Activated CD8-positive, alpha-beta memory T cell treated with anti-CD3 and anti-CD28 coated beads, Interleukin-2, amount 50 U/mL, for 48 hours (primary cell): ENCODE measurements at places on chromosomes 4 and X.

DNA sequence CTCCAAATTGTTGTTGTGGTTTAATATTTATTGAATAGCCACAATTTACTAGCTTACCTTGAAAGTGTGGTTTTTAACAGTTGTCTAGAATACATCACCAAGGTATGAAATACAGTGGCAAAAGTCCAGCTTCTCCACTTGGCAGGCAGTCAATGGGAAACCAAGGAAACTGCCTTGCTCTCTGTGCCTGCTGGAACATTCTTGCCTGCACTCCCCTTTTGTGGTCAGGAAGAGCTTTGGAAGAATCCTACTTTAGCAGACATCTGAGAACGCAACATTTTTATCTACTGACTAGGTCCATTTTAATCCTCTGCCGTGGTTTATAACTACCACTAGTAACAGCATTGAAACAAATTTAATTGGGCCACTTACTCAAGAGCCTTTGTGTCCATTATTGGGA, 64.5 kb downstream of the TENM3 start:
- no peak for DNase-seq

DNA sequence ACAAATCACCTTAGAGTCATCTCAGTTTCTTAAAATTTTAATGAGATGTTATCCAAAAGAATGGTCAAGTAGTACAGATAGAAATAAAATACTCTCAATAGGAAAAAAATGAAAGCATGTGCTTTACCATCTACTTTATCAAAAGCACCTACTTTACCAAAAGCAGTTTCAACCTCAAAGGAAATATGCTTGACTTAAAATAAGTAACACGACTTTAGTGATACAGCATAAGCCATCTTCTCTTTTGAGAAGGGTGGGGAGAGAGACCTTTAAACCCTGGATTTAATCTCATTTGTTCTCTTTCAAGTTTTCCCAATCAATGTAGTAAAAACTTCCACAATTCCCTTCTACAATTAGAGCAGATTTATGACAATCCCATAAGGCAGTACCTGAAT, 26.5 kb downstream of the OTUD4 start:
- no peak for DNase-seq

- peak; percentile 59 for DNase-seq
Measured at GRCh38 chrX:54808109-54808604, 612 bp downstream of the MAGED2 start.

GRCh38 chr4:153013202-153013977, 77.3 kb downstream of the FHDC1 start:
- DNase-seq: no peak

- DNase-seq: no peak
Measured at GRCh38 chrX:5388087-5388486, 840.6 kb downstream of the NLGN4X start.

- no peak for DNase-seq
Measured at GRCh38 chr4:15891312-15891711, 47.2 kb downstream of the FGFBP1 start.

DNA sequence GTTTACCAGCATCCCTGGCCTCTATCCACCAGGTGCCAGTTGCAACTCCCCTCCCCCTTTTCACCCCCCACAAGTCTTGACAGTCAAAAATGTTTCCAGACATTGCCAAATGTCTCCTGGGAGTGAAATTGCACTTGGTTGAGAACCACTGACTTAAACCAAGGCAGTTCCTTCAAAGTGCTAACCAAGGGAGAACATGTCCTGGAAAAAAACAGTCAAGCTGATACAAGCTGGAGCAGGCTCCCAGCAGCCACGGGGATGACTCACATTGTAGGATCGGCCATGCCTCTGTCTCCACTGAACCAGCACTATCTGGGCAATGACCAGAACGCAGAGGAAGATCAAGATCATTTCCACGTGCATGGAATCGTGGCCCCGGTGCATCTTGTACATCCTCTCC, 11.4 kb downstream of the RNF175 start:
- no peak for DNase-seq

- no peak for DNase-seq
Measured at GRCh38 chrX:40304115-40304514, 206.4 kb upstream of the BCOR start.

DNA sequence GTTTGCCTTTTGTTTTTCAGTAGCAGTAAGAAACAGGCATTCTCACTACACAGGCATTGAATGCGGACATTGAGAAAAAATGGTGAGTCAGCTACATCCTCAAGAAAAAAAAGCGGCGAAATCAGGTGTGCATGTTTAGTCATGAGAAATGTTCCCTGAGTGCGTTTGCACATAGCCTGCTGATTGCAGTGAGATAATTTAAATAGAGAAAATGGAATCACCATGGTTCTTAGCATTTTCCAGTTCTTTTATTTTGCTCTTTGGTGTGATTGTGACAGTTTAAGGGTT, 54.1 kb upstream of the CLDN34 start:
- no peak for DNase-seq

DNA sequence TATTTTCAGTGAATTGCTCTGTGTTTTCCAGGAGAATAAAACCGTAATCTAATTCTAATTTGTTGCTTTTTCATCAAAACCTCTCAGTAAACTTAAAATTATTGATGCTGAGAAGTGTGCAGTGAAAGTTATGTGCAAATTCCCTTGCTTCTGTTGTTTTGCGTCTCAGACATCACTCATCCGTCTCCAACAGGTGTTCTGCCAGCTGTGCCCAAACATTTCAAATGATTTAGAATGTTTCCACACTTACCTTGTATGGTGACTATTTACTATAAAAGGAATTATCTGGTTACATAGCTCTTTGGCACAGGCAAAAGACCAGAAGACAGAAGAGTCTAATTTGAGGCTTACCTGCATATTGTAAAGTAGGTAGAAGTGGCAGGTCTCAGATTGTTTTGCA, 184.0 kb downstream of the BMPR1B start:
- DNase-seq: no peak

- DNase-seq: no peak
Measured at GRCh38 chr4:150577796-150578195, 4.2 kb upstream of the MAB21L2 start.

DNA sequence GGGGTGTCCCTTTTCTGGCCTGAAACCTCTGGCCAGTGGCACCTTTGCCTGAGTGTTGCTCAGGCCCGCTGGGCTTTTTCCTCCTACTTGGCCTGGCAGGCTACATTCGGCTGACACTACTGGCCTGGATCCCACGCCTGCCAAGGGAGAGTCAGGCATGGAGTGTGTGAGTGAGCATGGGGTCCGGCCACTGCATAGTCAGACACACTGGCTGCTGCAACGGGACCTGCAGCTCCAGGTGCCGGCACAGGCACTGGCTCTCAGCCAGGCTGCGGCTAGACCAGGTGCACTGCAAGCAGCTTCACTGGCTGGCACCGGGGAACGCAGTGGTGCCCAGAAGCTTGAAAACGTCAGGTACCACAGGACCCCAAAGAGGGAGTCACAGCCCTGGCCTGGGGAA, 434.9 kb downstream of the ARHGAP24 start:
- no peak for DNase-seq

GRCh38 chr4:152892974-152893373, 43.1 kb upstream of the FHDC1 start:
- DNase-seq: no peak

DNA sequence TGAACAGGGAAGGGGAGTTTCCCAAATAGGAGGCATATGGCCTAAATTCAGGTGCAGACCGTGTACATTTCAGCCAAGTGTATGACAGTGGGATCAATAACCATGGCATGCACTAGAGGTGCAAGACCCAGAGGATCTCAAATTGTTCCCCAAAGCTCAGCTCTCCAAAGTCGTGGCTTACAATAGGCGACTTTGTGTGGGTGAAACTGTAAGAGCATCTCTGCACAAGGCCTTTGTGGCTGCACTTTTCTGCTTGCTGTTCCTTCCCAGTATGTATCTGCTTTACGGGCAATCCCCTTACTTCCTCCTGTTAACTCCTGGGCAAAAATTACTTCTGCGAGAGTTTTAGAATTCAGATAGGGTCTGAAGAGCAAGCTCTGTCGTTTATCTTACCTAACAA, 518.3 kb upstream of the ZFP42 start:
- DNase-seq: no peak

GRCh38 chr4:73704314-73705055, 35.9 kb upstream of the CXCL8 start:
- no peak for DNase-seq

- DNase-seq: no peak
Measured at GRCh38 chr4:70496231-70496630, 22.1 kb upstream of the AMTN start.

- DNase-seq: no peak
Measured at GRCh38 chr4:10526429-10527222, 69.4 kb upstream of the ZNF518B start.
